Testis (tissue), 5 donors: ENCODE measurements at places on chromosomes 11 and 22. TPM values are rescaled to one million over a fixed set of nuclear protein-coding genes. Genes with fewer than 3 reads are reported as not detected.

KCNJ1 gene
- 0.24 TPM for total RNA-seq

TNNT3 gene
- total RNA-seq: 13.1 TPM

IL17REL gene
- total RNA-seq: 0.55 TPM

SDHAF2 gene
- 85.4 TPM for total RNA-seq

DNA sequence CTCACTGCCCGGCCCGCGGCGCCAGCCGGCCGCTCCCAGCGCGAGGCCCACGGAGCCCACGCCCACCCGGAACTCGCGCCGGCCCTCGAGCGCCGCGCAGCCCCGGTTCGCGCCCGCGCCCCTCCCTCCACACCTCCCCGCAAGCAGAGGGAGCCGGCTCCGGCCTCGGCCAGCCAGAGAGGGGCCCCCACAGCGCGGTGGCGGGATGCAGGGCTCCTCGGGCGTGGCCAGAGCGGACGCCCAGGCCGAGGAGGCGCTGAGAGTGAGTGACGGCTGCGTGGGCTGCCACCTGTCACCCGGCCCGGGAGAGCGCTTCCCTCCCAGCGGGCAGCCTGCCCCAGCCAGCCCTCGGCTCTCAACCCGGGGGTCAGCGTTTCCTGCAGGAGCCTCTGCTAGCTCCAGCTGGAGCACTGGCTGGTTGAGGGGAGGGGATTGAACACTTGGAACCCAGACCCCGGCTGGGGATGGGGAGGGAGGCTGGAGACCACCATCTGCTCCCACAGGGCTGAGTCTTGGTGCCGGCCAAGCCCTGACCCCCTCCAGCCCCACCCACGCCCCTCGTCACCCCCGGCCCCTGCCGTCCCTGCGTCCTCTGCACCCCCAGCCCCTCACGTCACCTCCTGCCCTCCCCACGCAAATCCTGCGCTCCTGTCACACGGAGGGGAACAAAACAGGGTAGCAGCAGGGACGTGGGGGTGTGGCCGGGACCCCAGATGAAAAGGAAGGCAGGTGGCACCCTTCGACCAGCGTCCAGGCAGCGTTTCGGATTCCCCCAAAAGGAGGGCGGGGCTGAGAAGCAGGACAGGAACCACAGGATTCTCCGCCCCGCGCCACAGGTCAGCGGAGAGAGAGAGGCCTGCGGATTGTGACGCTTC, 157.0 kb downstream of the BRD1 start:
- H3K27ac ChIP-seq: no peak overlapping the region
- no peaks in the 10 kb centered on the region for H3K27me3 ChIP-seq
- no peak for DNase-seq
- H3K4me1 ChIP-seq: peaks cover 6% of the 10 kb centered on the region

- peak overlapping the region; percentile 84 for H3K27ac ChIP-seq
- no peak for DNase-seq
Measured at GRCh38 chr11:61972672-61973475, 5.4 kb upstream of the FTH1 start.

- DNase-seq: no peak
- no peaks in the 10 kb centered on the region for H3K4me1 ChIP-seq
- H3K27ac ChIP-seq: no peak overlapping the region
Measured at GRCh38 chr11:1473786-1474185, 12.8 kb downstream of the MOB2 start.

DNA sequence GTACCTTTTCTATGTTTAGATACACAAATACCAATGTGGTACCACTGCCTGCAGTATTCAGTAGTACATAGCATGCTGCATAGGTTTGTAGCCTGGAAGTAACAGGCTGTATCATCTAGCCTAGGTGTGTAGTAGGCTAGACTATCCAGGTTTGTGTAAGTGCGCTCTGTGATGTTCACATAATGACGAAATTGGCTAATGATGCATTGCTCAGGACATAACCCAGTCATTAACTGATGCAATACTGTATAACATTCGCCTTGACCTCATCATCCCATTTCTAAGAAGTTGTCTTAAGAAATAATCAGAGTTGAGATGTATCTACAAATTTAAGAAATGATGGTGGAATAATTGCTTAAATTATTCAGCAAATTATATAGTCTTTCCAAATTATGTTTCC, 116.0 kb upstream of the TIMP3 start:
- no peaks in the 10 kb centered on the region for H3K36me3 ChIP-seq
- no peak overlapping the region for H3K4me3 ChIP-seq
- no peak overlapping the region for H3K27ac ChIP-seq
- H3K27me3 ChIP-seq: no peaks in the 10 kb centered on the region
- no peak for DNase-seq

DNA sequence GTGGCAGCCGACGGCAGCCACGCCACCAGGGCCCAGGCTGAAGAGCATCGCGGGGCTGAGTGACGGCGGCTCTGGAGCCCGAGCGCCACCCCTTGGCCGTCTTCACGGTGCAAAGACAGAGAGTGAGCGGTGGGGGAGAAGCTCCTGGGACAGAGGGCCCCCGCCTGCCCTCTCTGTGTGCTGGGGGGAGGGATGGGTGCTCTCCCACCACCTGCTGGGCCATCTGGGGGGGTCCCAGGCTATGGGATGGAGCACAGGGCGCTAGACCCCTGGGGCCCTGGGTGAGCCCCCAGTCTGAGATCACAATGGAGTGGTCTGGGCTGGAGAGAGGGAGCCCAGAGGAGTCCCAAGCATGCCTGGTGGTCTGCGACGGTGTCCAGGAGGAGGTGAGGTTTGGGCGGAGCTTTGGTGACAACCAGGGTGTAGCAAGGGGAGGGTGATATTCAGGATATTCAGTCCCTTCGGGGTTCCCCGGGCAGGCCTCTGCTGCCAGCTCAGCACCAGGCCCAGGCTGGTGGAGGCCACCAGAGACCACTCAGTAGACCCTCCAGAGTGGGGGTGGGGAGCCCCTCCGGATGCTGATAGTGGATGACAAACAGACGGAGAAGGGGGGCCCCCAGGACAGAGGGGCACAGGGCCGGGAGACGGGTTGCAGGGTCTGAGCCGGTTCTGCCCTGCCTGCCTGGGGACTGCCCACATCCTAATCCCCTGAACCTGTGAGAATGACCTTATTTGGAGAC, 78.1 kb upstream of the PRR5 start:
- peak; percentile 53 for DNase-seq
- H3K27ac ChIP-seq: no peak overlapping the region
- H3K27me3 ChIP-seq: no peaks in the 10 kb centered on the region
- H3K4me3 ChIP-seq: no peak overlapping the region
- no peaks in the 10 kb centered on the region for H3K36me3 ChIP-seq

GRCh38 chr22:45096256-45096907, 67.3 kb upstream of the NUP50 start:
- no peak overlapping the region for H3K4me3 ChIP-seq
- H3K27ac ChIP-seq: no peak overlapping the region
- no peaks in the 10 kb centered on the region for H3K4me1 ChIP-seq
- H3K27me3 ChIP-seq: no peaks in the 10 kb centered on the region
- no peaks in the 10 kb centered on the region for H3K36me3 ChIP-seq

DNA sequence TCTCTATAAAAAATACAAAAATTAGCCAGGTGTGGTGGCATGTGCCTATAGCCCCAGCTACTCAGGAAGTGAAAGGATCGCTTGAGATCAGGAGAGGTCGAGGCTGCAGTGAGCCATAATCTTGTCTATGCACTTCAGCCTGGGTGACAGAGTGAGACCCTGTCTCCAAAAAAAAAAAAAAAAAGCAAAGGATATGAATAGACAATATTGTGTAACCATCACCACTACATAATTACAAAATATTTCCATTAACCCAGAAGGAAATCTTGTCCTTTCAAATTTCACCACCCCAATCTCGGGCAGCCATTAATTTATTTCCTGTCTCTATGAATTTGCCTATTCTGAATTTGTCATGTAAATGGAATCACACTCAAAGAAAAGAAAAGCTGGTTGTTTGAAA, 21.2 kb downstream of the RSF1 start:
- no peak overlapping the region for H3K27ac ChIP-seq
- H3K27me3 ChIP-seq: no peaks in the 10 kb centered on the region
- H3K36me3 ChIP-seq: no peaks in the 10 kb centered on the region

- DNase-seq: no peak
- no peaks in the 10 kb centered on the region for H3K4me1 ChIP-seq
- no peak overlapping the region for H3K27ac ChIP-seq
- H3K4me3 ChIP-seq: no peak overlapping the region
Measured at GRCh38 chr11:15754221-15754620, 602.1 kb downstream of the SOX6 start.

- H3K36me3 ChIP-seq: no peaks in the 10 kb centered on the region
- no peak overlapping the region for H3K27ac ChIP-seq
- H3K4me3 ChIP-seq: no peak overlapping the region
- H3K27me3 ChIP-seq: no peaks in the 10 kb centered on the region
Measured at GRCh38 chr22:27876684-27877083, 42.4 kb downstream of the PITPNB start.

DNA sequence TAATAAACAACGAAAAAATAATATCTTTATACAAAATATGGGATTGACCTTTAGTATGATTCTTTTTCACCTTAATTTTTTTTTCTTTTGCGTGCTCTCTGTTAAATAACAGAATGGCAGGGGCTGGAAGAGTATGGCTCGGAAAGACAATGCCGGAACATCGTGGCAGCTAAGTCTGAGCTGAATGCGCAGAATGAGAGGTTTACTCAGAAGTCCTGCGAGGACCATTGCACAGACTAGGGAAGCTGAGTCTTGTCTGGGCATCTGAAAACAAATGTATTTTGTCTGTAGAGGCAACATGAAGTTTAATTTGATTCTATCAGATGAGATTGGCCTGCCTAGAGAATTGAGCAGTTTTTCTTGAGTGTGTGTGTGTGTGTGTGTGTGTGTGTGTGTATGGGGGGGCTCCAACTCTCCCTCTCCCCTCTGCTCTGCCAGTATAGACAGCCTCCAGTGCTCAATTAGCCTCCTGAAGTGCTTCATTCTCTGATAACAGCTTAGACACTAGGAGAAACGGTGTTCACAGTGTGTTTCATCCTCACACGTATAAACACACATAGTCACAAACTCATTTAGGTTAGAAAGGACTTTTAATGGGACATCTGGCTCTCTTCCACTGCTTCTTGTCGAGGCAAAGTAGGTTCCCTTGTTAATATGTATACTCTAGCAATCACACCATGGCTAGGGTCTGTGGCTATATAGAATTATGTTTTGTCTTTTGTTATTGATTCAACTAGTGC, 244.3 kb upstream of the SORL1-AS1 start:
- DNase-seq: no peak
- H3K4me3 ChIP-seq: no peak overlapping the region
- no peaks in the 10 kb centered on the region for H3K27me3 ChIP-seq
- no peaks in the 10 kb centered on the region for H3K36me3 ChIP-seq
- no peak overlapping the region for H3K27ac ChIP-seq
- H3K4me1 ChIP-seq: peaks cover 6% of the 10 kb centered on the region

DNA sequence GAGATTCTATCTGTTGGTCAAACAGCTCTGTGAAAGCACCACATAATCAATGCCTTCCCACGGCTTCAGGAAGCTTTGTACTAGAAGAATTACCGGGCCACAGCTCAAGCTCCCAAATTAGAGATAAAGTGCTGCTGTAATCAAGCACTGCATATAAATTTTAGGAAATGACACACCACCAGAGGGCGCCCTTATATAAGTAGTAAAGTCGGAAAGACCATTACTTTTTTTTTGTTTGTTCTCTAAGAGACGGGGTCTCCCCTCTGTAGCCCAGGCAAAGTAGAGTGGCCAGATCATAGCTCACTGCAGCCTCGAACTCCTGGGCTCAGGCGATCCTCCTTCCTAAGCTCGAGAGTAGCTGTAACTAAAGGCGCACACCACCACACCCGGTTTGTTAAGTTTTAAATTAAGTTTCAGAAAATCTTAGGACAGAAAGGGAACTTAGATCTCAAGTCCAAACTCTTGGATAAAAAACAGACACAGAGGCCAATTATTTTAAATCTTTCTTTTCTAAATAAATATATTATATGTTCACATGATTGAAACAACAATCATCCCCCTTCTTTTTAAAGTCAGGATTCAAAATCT, 32.6 kb downstream of the PRCP start:
- no peak overlapping the region for H3K4me3 ChIP-seq
- H3K27me3 ChIP-seq: no peaks in the 10 kb centered on the region
- no peaks in the 10 kb centered on the region for H3K36me3 ChIP-seq
- no peak overlapping the region for H3K27ac ChIP-seq
- H3K4me1 ChIP-seq: no peaks in the 10 kb centered on the region
- DNase-seq: peak; percentile 95

DNA sequence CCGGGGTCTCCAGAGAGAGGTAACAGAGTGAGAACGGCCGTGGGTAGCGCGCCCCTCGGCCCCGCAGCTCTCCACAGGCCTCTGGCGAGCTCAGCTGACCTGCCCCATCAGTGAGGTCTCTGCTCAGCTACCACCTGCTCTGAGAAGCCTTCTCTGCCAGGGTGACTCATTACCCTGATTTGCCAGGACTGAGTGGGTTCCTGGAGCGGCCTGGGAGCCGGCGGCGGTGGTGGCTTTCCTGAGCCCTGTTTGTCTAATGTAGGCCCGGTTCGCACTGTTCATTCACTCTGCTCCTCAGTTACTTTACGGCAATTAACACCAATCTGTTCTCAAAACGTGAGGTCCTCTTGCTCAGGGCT, 351.0 kb upstream of the B3GAT1 start:
- H3K27ac ChIP-seq: no peak overlapping the region
- no peak for DNase-seq
- H3K27me3 ChIP-seq: no peaks in the 10 kb centered on the region
- H3K4me3 ChIP-seq: peak overlapping the region; percentile 66

GRCh38 chr22:42280836-42281235, 10.4 kb upstream of the TCF20 start:
- no peak overlapping the region for H3K27ac ChIP-seq
- H3K36me3 ChIP-seq: no peaks in the 10 kb centered on the region
- no peaks in the 10 kb centered on the region for H3K27me3 ChIP-seq
- no peak overlapping the region for H3K4me3 ChIP-seq
